ENCODE measurements at places on chromosomes 3 and 15. TPM values are rescaled to one million over a fixed set of nuclear protein-coding genes. Genes with fewer than 3 reads are reported as not detected.

KLF15 gene
- total RNA-seq: 3.3 TPM

MFGE8 gene
- total RNA-seq: 69.1 TPM

KBTBD8 gene
- total RNA-seq: 3.7 TPM

LYZL4 gene
- not detected for total RNA-seq

MESP1 gene
- not detected for total RNA-seq

GOLGA6L4 gene
- 0.28 TPM for total RNA-seq

GOLGA6L7 gene
- total RNA-seq: 0.15 TPM

DNAJB8 gene
- total RNA-seq: not detected

SAMD7 gene
- total RNA-seq: not detected

UNC13C gene
- not detected for total RNA-seq

SEMA3G gene
- 0.10 TPM for total RNA-seq

TGM4 gene
- total RNA-seq: not detected

EFCC1 gene
- total RNA-seq: 0.08 TPM

CCDC51 gene
- total RNA-seq: 12.0 TPM

NGRN gene
- 93.4 TPM for total RNA-seq

CPEB1 gene
- 0.04 TPM for total RNA-seq

GABRB3 gene
- 5.2 TPM for total RNA-seq

ANKRD63 gene
- 0.35 TPM for total RNA-seq
